ENCODE measurements at places on chromosomes 16 and 17.

GRCh38 chr16:51401673-51402072, 250.6 kb upstream of the SALL1 start:
- DNase-seq, result no peak

DNA sequence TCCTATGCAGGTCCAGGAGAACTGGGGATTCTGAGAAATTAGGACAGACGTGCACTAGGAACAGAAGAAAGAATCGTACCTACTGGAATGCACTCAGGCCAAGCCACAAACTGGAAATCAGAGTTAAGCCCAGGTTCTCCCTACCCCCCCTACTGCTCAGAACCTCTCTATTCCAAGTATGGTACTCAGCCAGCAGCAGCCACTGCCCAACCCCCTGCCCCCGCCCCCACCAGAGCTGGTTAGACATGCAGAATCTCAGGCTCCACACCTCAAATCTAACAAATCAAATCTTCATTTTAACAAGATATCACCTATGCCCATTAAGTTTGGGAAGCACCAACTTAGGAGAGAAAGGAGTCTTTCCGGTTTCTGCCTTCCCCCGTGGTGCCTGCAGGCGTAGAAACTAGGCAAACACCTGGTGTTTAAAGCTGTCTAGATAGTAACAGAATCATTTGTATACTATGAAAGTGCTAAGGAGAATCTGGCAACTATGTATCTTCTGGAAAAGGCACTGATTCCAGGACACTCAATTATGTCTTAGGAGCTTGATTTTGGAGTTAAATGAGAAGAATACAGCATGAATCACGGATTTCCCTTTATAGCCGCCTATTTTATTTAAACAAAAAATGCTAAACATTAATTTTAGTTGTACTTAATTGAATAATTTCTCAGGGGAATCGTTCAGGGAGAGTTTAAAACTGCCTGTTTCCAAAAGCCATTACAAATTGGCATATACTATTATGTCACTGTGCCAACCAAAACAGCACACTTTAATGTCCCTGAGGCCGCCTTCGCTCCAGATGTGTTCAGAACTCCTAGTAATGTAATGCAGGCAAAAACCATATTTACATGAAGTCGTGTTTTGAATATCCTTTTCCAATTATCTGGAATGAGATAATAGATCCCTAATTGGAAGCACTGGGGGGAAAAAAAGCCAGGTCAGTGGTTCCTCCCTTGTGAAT, 166.5 kb downstream of the STX8 start:
- no peak for DNase-seq

GRCh38 chr17:64355536-64356303, 34.9 kb downstream of the PECAM1 start:
- no peak for DNase-seq

GRCh38 chr16:29958756-29959155, 3.1 kb upstream of the TMEM219 start:
- no peak for DNase-seq

DNA sequence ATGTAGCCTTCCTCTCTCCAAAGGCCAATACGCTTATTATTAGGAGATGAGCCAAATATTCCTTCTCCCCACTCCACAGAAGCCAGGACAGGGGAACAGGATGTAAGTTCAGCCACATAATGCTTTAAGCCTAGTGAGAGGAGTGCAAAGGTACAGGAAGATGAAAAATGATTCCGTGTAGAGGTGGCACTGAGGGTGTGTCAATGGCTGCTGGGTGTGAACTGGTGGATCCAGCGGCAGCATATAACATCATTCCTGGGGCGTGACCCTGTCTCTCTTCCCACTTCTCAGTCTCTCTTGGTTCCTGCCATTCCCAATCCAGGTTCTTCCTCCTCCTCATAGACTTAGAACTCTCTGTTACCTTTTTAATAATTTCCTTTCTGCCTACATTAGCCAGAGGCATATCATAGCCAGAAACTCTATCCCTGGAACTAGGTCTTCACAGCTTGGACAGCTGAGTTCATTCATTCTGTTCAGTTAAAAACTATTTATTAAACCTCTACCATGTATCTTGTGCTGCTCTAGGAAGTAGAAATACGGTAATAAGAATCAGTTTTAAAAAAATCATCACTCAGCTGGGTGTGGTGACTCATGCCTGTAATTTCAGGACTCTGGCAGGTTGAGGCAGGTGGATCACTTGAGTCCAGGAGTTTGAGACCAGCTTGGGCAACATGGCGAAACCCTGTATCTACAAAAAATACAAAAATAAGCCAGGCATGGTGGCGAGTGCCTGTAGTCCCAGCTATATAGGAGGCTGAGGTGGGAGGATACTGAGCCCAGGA, 58.0 kb upstream of the FAM20A start:
- no peak for DNase-seq

DNA sequence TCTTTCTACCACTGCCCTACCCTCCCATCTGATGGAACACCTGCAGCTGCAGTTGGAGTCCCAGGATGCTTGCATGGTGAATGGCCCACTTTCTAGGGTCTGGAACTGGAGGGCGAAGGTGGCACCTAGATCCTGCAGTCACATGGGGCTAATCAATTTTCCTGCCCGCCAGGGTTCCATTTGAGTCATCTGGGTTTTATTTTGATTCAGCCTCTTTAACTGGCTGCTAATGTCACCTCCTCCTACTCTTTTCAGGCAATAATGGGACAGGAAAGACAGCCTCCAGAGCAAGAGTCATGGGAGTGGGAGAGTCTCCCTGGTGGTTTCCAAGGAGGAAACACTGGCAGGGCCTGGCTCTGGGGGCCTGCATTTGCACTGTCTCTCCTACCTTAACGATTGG, 3.8 kb upstream of the TBKBP1 start:
- DNase-seq, result no peak

GRCh38 chr17:67211742-67212141, 33.3 kb downstream of the HELZ start:
- no peak for DNase-seq

GRCh38 chr17:61478026-61478789, 26.0 kb downstream of the TBX4 start:
- no peak for DNase-seq

All from cortex of kidney (tissue), 1 donor.